ENCODE measurements at places on chromosomes 4 and X.

- no peak for DNase-seq
These were observed 78.0 kb downstream of the PHOX2B start for GRCh38 chr4:41670530-41670929.

DNA sequence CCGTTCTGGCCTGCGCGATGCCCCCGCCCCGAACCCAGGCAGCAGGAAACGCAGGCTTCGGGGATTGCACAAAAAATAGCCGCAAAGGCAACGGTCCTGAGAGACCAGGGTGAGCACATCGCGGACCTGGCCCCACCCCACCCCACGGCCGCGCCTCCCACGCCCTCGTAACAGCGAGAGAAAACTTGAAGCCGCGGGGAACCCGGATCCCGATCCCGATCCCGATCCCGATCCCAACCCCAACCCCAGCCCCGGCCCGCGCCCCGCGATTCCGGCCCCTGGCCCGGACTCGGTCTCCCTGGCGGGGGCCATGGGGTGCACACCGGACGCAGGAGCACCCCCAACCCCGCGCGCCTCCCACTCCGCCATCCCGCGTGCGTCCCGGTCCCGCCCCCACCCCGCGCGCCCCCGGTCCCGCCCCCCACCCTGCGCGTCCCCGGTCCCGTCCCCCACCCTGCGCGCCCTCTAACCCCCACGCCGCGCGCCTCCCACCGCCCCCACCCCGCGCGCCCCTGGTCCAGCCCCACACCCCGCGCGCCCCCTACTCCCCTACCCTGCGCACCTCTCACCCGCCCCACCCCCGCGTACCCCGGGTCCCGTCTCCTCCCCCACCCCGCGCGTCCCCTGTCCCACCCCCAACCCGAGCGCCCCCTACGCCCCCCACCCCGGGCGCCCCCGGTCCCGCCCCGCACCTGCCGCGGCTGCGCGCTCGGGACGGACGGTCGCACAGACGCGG, 29.0 kb downstream of the NOP14 start:
- DNase-seq = peak; percentile 54

DNA sequence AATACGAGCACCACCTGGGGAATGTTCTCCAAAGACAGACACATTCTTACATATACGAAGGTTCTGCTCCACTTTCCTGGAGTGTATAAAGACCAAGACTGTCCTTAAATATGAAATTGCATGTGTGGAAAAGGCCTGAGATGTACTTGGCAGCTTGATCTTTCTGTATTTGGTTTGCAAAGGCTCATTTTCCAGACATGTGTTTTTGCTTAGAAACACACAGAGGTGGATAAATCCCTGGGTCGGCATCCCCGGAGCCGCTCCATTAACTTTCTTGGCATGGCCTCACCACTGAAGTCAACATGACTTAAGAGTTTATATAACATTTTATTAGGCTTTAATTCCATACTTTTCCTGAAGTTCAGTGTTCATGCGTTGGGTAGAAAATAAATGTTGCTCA, 239.4 kb downstream of the LDB2 start:
- no peak for DNase-seq

GRCh38 chrX:108148524-108148923, 56.9 kb downstream of the ATG4A start:
- DNase-seq = no peak
